Thoracic aorta (tissue), 2 donors: ENCODE measurements at places on chromosomes 3 and 15. TPM values are rescaled to one million over a fixed set of nuclear protein-coding genes. Genes with fewer than 3 reads are reported as not detected.

ADAMTSL3 gene
- 45.4 TPM for total RNA-seq

CD276 gene
- 47.4 TPM for total RNA-seq

TMEM40 gene
- not detected for total RNA-seq

ADIPOQ gene
- 6.8 TPM for total RNA-seq

TMC3 gene
- total RNA-seq = not detected

CHST14 gene
- 16.4 TPM for total RNA-seq

CHRNB4 gene
- not detected for total RNA-seq
